ENCODE measurements at places on chromosomes 1 and 21. TPM values are rescaled to one million over a fixed set of nuclear protein-coding genes. Genes with fewer than 3 reads are reported as not detected.

DNA sequence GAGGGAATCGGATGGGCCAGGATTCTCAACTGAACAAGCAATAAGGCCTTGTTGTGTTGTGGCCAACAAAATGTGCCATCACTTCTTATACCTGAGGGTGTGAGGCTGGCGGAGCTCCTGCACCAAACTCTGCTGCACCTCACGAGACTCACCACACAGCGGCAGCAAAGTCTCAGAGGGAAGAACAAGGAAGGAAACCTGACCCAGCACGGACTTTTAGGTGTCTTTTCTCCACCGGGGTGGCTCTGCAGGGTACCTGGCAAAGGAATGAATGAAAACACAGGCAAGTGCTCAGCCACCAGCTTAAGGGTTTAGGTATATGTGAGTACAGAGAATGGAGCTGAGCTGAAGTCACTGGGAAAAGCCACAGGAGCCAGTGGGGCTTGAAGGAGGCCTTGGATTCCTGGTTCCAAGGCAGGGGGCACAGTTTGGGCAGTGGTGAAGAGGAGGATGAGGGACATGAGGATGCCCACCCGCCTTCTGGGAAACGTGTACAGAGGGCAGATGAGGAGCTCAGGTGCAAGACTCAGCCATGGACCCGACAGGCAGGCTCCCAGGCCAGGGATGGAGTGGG lies 31.1 kb upstream of the HSD3B1 start:
- DNase-seq, result peak; percentile 31

GRCh38 chr1:21618561-21619374 lies 50.4 kb downstream of the RAP1GAP start:
- no peak for DNase-seq

DNA sequence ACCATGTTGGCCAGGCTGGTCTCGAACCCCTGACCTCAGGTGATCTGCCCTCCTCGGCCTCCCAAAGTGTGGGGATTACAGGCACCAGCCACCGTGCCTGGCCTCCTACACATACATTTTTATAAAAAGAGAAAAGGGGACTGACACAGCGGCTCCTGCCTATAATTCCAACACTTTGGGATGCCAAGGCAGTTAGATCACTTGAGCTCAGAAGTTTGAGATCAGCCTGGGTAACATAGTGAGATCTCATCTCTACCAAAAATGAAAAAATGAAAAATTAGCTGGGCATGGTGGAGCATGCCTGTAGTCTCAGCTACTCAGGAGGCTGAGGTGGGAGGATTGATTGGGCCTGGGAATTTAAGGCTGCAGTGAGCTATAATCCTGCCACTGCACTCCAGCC lies 23.4 kb downstream of the ZNF281 start:
- DNase-seq, result no peak

The GNG12 gene
- 152 TPM for total RNA-seq

DNA sequence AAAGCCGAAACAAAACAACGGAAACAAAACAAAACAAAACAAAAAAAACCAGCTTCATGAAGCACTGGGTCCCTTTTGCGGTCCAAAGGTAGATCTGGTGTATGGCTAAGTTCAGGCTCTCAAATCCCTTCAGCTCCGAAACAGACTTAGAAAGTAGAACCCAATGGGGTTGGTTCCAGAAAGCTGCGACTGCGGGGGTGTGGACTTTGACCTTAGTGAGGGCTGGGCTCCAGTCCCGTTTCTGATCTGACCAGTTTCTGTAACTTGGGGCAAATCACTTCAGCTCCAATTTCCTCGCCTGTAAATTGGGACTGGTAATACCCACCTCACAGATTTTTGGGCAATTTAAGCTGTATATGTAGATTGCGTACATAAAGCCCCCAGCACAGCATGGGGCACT lies 105.2 kb downstream of the ZSCAN20 start:
- no peak for DNase-seq

- no peak for DNase-seq
Observed at GRCh38 chr1:6667139-6667538, 34.5 kb downstream of the DNAJC11 start.

DNA sequence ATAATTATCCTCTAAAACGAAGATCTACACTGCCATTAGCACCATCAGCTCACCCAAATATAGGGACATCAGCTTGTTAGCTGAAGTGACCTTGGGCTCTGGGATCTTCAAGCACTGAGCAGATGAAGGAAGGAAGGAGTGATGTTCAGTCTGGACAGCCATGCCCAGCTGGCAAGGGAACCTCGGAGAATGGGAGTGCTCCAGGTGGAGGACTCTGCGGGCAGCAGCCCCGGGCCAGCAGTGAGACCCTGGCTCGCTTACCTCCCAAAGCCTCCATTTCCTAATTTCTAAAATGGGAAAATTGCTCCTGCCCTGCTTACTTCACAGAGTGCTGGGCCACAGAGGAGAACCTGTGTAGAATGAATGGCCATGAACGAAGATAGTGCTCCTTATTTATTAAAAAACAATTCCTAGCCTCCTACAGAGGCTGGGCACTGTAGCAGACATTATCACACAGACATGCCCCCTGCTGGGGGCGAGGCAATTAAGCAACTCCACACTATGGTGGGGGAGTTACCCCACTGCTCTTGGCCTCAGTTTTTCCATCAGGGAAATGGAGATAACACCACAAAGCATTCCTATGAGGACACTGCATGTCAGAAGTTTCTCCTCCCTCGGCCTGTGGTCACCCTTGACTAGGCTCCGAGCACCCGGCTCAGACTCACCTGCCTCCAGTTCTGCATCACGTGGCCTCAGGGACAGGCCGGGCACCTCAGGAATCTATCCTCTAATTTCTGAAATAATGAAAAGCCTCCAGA lies 117.6 kb downstream of the KCNN3 start:
- no peak for DNase-seq

GRCh38 chr1:24906760-24907490 lies 23.2 kb downstream of the RUNX3 start:
- DNase-seq, result no peak

DNA sequence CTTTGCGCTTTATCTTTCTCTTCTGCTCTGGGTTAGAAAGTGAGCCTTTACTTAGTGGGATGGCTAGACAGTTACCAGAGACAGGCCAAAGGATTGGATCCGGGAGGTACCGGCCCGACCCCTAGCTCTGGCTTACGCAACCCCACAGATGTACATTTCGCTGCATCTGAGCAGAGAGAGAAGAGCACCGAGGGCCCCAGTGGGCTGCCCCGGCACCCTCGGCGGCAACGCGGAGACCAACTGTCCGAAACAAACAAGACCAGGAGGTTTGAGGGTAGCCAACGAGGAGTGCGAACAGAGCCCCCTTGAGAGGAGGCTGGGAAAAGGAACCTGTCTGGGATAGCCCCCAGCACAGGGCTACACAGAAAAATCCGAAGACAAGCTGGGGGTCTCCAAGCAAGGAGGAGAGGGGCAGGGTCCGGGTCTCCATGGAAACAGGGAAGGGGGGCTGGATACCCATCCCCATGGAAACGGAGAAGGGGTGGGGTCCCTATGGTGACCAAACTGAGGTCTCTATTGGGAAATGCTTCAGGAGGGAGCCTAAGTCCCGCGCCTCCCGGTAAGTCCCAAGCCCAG lies 373 bp downstream of the MTF1 start:
- DNase-seq, result no peak

All from endothelial cell of umbilical vein (primary cell).